Posterior vena cava (tissue), 2 donors: ENCODE measurements at places on chromosomes 1 and 21. TPM values are rescaled to one million over a fixed set of nuclear protein-coding genes. Genes with fewer than 3 reads are reported as not detected.

DNA sequence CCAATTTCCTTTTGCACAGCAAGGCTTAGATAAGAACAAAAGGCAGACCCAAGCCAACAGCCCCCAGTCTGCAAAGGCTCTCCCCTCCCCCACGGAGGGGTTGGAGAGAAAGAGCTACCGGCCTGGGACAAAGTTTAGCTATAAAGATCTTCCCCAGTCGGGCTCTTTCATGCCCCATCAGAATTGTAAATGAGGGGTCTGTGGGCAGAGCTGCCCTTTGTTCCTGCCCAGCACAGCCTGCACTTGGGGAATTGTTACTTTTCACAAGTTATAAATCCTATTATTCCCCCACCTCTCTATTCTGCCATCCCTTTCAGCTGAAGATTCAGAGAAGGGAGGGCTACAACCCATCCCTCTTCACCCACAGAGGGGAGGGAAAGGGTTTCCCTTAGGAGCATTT lies 3.5 kb downstream of the MYCL start:
- no peak for DNase-seq

DNA sequence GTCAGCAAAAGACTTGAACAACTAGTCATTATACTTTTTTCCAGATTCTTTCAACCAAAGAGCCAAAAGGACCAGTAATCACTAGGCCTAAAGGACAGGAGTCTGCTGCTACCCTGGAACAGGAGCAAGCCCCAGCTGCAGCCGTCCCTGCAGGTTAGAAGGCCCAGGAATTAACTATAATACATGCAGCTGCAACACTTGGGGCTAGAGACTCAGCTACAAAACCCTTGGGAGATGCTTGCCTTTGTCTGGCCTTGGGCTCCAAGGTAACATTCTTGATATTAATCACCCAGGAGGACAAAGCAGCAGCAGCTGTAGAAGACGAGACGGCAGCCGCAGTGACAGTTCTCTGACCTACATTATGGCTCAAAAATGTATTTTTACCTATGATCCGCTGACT lies 841.2 kb upstream of the ADGRL4 start:
- no peak for DNase-seq

DNA sequence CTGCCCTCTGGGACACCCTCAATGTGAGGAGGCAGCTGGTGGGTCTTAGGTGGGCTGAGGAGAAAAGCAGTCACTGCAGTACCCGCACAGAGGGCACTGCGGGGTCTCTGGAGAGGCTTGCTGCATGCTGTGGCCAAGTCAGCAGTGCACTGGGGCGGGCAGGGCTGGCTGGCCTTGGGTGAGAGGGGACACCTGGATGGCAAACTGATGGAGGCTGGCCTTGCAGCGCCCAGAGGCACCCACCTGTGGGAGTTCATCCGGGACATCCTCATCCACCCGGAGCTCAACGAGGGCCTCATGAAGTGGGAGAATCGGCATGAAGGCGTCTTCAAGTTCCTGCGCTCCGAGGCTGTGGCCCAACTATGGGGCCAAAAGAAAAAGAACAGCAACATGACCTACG lies 3.2 kb downstream of the ELF3 start:
- no peak for DNase-seq

Gene FAM3B
- 1.1 TPM for total RNA-seq

Gene GPR3
- 1.2 TPM for total RNA-seq

Gene AADACL3
- not detected for total RNA-seq
